ENCODE measurements at places on chromosomes 7 and 10. TPM values are rescaled to one million over a fixed set of nuclear protein-coding genes. Genes with fewer than 3 reads are reported as not detected.

DNA sequence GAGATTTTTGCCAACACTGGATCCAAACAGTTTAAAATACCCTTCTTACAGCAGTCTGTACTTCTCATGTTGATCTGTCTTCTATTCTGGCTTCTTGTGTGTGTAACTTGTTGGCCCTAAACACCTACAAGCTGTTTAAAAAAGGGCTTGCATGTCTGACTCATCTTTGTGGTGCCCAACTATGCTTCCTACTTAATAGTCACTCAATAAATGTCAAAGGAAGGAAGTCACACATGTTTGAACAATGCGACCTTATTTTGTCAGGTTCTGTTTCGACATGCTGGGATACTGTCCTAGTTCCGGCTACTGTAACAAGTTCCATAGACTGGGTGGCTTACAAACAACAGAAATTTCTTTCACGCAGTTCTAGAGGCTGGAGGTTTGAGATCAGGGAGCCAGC, 9.4 kb upstream of the GRK5 start:
- H3K36me3 ChIP-seq: no peaks in the 10 kb centered on the region
- no peak overlapping the region for H3K27ac ChIP-seq
- no peak overlapping the region for H3K4me3 ChIP-seq
- DNase-seq: no peak
- peaks cover 3% of the 10 kb centered on the region for H3K4me1 ChIP-seq

DNA sequence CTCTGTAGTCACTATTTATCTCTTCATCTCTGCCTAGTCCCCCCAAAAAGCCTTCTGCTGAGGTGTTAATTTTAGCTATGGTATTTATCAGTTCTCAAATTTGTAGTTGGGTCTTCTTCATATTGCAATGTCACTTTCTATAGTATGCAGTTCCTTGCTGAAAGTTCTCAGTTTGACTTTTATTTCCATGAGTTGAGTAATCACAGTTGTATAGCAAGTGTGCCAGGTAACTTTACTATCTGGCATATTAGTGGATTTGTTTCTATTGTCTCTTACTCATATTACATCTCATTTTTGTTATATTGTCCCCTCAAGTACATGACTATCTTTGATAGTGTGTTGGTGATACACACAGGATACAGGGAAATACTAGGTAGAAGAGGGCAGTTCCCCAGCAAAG, 152.8 kb downstream of the CUBN start:
- no peaks in the 10 kb centered on the region for H3K27me3 ChIP-seq
- DNase-seq: no peak
- no peaks in the 10 kb centered on the region for H3K4me1 ChIP-seq
- H3K4me3 ChIP-seq: no peak overlapping the region
- no peak overlapping the region for H3K27ac ChIP-seq
- no peaks in the 10 kb centered on the region for H3K36me3 ChIP-seq

DNA sequence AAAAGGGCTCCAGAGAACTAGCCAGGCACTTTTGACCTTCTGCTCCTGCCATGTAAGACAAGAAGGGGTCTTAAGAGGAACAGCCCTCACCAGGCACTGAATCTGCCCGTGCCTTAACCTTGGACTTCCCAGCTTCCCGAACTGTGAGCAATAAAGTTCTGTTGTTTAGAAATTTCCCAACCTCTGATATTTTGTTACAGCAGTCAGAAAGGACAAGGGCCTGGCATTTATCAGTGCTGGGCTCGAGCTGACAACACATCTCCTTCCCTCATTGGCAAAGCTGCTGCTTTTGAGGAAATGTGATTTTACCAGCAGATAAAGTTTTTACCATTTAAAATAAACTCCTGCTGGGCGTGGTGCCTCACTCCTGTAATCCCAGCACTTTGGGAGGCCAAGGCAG, 103.5 kb downstream of the GPR26 start:
- no peak for DNase-seq
- H3K4me1 ChIP-seq: no peaks in the 10 kb centered on the region
- H3K4me3 ChIP-seq: no peak overlapping the region
- no peak overlapping the region for H3K27ac ChIP-seq
- no peaks in the 10 kb centered on the region for H3K36me3 ChIP-seq

DNA sequence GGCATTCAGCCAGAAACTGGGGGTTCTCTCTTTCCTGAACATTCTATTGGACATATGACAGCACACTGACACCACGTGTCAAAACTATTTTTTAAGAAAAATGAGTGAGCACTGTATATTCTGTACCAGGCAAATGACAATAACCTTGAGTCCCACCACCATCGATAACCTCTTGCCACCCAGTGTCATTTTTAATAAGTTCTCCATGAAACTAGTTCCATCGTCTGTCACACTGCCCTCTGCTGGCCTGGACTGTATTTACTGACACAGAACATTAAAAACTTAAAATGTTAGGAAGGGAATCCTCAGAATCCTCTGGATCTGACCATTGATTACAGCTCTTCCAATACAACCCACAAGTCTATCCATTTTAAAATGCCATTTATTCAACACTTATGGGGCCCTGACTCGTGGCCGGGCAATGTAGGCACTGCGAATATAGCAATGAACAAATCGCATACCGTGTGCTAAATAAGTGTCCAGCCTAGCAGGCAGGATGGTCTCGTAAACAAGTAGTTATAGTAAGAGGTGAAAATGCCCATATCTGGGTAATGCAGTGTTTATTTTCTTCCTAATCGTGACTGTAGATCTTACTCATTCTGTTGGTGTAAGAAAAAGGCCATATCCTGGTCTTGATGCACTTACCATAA, 35.9 kb upstream of the CACNB2 start:
- no peak overlapping the region for H3K4me3 ChIP-seq
- no peaks in the 10 kb centered on the region for H3K36me3 ChIP-seq

GRCh38 chr7:128831178-128831993, 1.2 kb downstream of the FLNC start:
- H3K27ac ChIP-seq: no peak overlapping the region
- peaks cover 32% of the 10 kb centered on the region for H3K4me1 ChIP-seq
- no peak overlapping the region for H3K4me3 ChIP-seq
- no peaks in the 10 kb centered on the region for H3K36me3 ChIP-seq

Gene PAPOLB
- 0.07 TPM for total RNA-seq

Gene OPTN
- total RNA-seq: 42.9 TPM

Gene NXPH1
- not detected for total RNA-seq
